CD4-positive, alpha-beta T cell treated with Interleukin-4 for 1 hour (primary cell): ENCODE measurements at places on chromosomes 1 and 21.
A peak's percentile ranks its signal among the peaks of the same experiment; 100 is the strongest.

DNA sequence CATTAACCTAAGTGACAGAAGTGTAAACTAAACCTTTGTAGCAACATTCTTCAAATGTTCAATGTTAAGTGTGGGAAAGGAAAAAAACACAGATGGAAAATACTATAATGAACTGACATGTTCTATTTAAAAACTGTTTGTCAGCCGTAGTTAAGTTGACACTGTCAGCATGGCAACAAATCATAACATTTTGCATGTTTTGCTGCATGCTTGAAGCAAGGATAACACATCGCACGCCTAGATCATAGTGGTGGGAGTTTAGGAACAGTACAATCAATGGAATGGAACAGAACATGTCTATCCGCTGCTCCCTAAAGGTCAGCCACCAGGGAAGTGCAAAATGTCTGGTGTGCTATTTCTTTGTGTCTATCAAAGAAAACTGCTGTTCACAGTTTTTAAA, 62.5 kb upstream of the ESRRG start:
- DNase-seq = no peak

DNA sequence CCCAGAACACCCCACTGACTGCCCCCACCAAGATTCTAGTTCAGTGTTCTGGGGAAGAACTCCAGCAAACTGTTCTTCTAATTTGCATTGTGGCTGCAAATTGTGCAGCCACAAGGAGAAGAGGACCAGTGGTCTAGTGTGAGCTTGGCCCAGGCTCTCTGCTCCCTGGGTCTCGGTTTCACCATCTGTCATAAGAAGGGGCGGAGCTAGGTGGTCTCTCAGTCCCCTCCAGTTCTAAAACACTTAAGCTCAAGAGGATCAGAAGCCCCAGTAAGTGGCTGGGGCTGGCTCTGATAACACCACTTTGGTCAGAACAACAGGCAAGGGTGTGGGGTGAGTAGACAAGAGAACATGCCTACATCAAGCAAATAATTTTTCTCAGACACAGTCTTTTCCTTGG, 99.9 kb downstream of the BEND5 start:
- DNase-seq = no peak

DNA sequence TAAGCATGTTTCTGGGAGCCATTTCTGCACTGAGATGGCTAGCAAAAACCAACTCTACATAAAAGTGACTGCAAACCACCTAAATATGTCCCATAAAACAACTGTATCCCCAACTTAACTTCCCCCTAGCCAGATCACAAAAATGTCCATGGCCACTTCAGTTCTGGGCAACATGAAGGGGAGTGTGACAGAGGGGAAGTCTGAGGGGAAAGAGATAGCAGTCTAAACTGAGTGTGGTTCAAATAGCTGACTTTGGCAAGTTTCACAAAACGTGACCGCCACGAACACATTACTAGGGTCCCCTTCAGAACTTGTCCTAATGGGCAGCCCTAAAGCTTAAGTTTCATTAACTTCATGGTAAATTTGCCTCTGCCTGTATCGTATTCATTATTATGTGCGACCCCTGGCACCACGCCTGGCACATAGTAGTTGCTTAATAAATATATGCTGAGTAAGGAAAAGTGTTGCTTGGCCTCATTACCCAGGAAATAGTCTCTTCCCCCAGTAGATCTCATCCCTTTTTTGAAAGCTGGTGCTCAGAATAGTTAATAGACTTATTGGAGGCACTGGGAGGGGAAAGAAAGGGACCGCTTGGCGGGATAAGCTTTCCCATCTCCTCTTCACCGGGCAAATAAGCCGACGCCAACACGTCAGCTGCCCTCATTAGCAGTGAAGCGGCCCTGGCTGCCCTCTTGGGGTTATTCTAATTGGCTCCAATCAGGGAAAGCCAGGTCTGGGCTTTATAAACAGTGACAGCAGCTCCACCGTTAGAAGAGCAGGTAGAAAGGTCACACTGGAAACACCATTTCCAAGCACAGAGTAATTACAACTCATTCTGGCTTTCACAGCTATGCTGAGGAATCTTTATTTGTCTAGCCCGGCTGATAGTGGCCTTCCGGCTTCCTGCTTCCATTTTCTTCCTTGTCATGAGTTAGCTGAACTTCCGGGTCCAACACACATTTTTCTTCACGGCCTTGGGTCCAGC, 122.1 kb downstream of the LRIG2 start:
- DNase-seq = no peak

- no peak for DNase-seq
Observed at GRCh38 chr1:216184126-216184680, 239.0 kb downstream of the USH2A start.

DNA sequence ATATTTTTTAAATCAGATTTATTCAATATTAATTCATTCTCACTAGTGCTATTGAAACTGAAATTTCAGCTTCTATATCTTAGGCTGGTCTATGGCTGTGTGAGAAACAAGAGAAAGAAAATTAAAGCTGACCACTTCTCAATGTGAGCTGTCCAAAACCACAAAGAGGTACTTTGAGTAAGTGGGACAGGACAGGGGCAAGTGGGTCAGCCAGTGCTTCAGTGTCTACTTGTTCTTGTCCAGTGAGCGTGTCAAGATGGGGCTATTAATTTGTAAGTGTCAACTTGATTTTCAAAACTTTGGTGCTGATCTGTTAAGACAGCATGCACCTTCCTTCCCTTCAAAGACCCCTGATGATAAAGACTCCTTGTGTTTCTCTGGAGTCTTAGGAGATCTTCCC, 533.9 kb downstream of the PLPP3 start:
- no peak for DNase-seq

DNA sequence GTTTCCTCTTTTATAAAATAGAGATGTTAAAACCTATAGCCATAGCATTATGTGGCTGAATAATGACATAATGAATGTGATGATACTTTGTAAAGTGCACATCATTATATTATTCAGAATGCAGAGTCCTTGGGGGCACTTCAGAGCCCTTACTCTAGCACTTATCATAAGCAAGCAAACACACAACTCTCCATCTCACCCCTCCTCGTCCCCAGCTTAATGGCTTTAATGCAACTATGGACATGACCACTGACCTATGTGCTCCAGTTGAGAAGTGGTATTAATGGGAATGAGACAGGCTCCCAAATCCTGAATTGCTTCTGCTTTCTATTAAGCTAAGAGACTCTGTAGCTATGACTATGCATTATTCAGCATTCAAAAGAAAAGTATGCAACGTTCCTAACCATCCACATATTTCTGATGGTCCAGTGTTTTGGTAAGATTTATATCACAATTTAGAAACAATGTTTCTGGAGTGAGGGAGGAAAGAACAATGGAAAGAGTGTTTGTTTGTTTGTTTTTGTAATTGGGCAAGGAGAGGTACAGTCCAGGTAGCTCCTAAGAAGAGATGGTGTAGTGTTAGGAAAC, 194.0 kb upstream of the PLXNA2 start:
- DNase-seq = no peak

GRCh38 chr1:110736900-110737605, 62.3 kb upstream of the KCNA3 start:
- DNase-seq = no peak

- no peak for DNase-seq
Observed at GRCh38 chr1:88300752-88301263, 383.3 kb upstream of the PKN2 start.

DNA sequence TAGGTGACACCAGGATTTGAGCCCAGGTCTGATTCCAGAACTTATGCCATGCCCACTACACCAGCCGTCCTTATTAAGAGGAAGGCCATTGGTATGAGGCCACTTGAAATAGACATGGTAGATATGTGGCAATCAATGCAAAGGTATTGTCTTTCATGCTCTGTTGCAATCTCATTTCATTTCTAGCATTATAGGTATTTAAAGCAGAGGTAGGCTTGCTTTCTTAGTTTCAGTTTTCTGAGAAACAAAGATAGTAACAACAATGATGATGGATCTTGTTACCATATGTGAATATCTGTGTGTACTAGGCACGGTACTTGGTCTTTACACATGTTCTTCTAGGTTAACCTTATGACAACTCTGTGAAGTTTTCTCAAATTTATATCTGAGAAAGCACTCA, 113.1 kb downstream of the FGGY start:
- no peak for DNase-seq

DNA sequence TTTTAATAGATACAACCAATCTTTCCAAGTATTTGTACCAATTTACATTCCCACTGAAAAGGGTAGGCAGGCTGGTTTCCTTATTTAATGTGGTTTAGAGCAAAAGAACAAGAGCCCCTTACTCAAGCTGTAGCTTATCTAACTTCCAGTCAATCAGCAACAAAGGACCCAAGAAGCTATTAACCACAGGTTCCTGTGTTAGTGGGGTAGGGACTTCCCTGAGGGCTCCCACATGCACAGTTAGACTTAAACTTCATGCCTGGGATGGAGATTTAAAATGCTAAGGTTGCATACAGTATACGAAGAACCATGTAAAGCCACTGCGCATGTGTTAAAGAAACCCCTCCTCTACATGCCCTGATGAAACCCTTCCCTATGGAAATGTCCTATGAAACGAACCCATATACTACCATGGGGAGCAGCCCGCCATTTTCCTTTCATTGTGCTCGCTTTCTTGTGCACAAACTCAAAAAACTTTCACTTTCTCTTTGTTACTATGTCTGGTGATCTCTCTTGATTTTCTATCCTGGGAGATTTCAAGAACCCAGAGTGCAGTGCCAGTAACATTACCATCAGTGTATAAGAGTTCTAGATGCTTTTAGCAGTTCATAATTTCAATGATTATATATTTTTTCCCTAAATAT, 23.3 kb upstream of the ST6GALNAC5 start:
- DNase-seq = peak; percentile 12

- no peak for DNase-seq
Observed at GRCh38 chr1:28950449-28950848, 36.1 kb downstream of the EPB41 start.

GRCh38 chr1:85623061-85623471, 42.5 kb downstream of the CCN1 start:
- DNase-seq = no peak

GRCh38 chr1:225974454-225974853, 24.7 kb downstream of the SDE2 start:
- DNase-seq = no peak

DNA sequence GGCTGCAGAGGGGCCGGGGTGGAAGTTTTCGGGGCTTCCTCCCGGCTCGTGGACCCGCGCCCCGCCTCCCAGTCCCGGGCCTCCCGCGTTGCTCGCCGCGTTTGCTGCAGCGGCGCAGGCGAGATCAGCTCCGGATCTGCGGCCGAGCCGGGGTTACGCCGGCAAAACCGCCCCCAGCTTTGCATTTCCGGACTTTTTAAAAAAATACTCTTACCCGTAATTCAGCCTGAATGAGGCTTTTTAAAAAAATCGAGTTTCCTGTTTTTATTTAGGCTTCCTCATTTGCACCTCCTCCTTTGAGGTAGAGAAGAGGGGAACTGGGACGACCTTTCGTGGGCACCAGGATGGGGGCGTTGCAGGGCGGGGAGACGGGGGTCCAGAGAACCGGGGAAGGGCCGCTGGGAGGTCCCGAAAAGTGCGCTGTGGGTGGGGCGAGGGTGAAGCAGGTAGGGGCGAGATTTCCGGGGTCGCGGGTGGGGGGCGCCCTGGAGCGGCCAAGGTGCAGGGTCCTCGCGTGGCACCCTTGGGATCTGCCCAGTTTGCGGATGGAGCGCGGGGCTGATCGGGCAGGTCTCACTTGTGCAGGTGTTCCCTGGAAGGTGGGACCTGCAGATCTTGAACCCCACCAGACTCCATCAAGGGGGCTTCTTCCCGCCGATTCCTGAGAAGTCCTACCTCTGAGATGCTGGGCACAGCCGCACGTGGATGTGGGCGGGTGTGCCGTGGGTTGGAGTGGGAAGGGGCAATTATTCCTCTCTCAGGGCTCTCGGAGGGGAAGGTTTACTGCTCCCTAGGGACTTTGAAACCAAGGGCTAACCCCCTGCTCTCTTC, 1.1 kb downstream of the PIK3CD start:
- peak; percentile 83 for DNase-seq

- DNase-seq = no peak
Observed at GRCh38 chr1:62308606-62309005, 10.6 kb downstream of the KANK4 start.

DNA sequence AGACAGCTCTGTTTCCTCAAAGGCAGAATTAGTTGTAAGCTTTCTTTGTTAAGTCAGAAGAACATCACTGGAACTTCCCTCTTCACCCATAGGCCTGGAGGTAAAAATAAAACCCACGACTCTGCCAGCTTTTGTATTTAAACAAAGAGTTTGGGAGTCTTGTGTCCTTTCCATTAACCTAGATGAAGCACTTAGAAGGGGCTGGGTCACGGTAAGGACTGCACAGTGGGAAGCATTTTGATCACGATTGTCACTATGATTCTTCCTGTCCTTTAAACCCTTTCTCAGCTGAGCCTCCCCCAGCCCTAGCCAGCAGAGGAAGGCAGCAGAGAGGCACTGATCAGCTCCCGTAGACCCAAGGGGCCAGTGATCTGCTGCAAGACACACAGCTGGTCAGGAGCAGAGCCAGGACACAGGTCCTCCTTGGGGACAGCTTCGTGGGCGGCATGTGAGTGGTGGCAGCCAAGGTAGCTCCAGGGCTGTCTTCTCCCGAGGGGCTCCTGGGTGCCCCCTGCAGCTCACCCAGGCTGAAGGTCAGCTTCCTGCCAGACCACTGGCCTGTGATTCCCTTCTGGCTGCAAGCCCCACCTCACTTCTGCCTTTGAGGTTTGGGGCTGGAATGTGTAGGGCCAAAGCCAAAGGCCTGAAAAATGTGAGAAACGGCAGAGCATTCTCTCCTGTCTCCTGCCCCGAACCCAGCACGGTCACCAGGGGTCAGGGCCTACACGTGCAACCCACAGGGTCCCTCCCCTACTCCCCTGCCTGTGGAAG, 4.0 kb upstream of the LAPTM5 start:
- DNase-seq = no peak

DNA sequence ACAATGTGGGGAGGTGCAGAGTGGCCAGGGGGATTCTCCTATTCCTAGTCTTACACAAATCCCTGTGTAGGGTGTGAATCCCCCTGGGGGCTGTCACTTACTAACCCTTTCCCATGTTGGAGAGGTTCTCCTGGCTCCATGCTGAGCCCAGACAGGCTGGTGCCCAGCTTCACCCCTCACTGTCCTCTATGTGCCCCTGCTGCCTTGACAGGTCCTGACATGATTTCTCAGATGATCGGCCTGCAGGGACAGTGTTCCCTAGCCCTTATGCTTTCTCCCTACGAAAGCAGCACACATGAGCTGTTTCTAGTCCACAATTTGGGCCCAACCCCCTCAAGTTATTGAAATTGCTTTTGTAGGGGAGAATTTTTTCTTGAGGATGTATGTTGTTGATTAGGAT, 68.9 kb upstream of the FAM78B start:
- no peak for DNase-seq

GRCh38 chr21:42097860-42098454, 26.8 kb downstream of the UMODL1 start:
- DNase-seq = no peak
